ENCODE measurements at places on chromosomes 4 and X. TPM values are rescaled to one million over a fixed set of nuclear protein-coding genes. Genes with fewer than 3 reads are reported as not detected.
A peak's percentile ranks its signal among the peaks of the same experiment; 100 is the strongest.

The KLHL4 gene
- total RNA-seq: 2.0 TPM

- no peaks in the 10 kb centered on the region for H3K27me3 ChIP-seq
- H3K36me3 ChIP-seq: no peaks in the 10 kb centered on the region
- no peak overlapping the region for H3K4me3 ChIP-seq
- no peaks in the 10 kb centered on the region for H3K4me1 ChIP-seq
- no peak overlapping the region for H3K27ac ChIP-seq
- DNase-seq: no peak
Measured at GRCh38 chr4:170978990-170979389, 834.2 kb upstream of the GALNTL6 start.

DNA sequence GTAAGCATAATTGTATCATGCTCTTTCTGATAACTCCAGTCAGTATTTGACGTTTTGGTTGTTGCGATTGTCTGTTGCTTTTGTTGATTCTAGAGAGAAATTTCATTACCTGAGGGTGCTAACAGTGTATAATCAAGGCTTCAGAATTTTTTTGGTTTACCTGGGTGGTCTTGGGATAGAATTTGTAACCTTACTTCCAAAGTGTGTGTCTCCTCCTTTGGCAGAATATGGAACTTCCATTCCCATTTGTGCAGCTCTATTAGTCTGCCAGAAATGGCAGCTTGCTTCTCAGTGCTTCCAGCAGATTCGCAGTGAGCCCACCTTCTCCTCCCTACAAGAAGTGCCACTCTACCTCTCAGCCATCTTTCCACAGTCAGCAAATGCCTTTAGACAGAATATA is 5.3 kb downstream of the COPS4 start:
- no peak for DNase-seq
- no peak overlapping the region for H3K4me3 ChIP-seq
- H3K27ac ChIP-seq: no peak overlapping the region
- no peaks in the 10 kb centered on the region for H3K27me3 ChIP-seq
- H3K36me3 ChIP-seq: no peaks in the 10 kb centered on the region
- peaks cover 16% of the 10 kb centered on the region for H3K4me1 ChIP-seq

DNA sequence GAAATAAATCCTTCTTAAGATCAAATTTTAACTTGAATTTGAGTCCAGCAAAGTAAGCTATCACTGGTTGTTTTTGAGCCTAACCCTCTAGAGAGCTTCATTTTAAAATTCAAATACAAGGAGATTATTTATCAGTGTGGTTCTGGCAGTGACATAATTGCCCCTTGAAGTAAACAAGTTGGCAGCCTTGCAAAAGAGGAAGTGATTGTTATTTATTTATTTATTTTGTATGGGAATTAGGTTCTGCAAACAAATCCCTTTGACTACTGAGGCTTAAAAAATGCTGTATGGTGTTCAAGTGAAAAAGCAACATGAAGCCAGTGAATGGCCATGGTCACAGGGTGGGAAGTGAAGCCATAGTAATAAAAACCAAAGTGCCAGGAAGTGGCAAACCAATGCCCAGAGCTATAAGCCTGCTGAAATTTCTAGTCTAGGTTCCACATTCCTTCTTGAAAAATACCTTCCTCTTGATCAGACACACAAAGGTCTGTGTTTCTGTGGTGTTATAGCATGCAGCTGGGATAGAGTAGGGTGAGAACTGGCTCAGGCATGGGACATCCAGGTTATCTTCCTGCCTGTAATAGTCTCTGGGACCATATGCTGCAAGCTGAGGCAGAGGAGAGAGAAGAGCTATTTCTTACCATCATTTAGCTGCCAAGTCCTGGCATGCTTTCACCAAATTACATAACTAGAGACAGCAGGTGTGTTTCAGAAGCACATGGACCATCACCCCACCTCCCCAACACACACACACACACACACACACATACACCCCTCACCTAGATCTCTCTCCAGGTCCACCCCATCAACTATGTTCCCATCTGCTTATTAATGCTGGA is 47.1 kb upstream of the TSPAN7 start:
- no peaks in the 10 kb centered on the region for H3K27me3 ChIP-seq
- no peaks in the 10 kb centered on the region for H3K4me1 ChIP-seq
- H3K27ac ChIP-seq: no peak overlapping the region
- no peaks in the 10 kb centered on the region for H3K36me3 ChIP-seq
- DNase-seq: no peak
- no peak overlapping the region for H3K4me3 ChIP-seq

- no peaks in the 10 kb centered on the region for H3K27me3 ChIP-seq
- H3K4me3 ChIP-seq: no peak overlapping the region
- H3K4me1 ChIP-seq: no peaks in the 10 kb centered on the region
- no peaks in the 10 kb centered on the region for H3K36me3 ChIP-seq
- H3K27ac ChIP-seq: no peak overlapping the region
- peak; percentile 64 for DNase-seq
Measured at GRCh38 chrX:65871671-65872311, 168.1 kb downstream of the VSIG4 start.

GRCh38 chr4:38130884-38131283 is 170.7 kb downstream of the PTTG2 start:
- H3K36me3 ChIP-seq: no peaks in the 10 kb centered on the region
- H3K27me3 ChIP-seq: no peaks in the 10 kb centered on the region
- no peak for DNase-seq
- H3K27ac ChIP-seq: peak overlapping the region; percentile 85
- no peak overlapping the region for H3K4me3 ChIP-seq
- peaks cover 55% of the 10 kb centered on the region for H3K4me1 ChIP-seq

DNA sequence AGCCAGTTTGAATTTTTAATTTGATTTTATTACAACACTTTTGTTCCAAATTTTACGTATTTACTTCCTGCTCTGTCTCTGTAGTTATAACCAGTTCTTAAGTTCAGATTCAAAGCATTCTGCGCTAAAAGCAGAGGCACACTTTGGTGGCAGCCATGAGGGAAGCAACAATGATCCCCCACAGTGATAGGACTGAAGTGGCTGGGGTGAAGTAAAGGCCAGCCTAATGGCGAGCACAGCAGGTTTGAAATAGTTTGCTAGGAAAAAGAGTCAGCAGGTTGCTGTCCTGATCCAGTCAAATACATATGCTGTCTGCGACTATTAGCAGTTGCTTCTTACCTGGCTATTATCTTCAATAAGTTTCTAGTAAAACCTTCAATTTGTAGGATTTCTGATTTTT is 176.3 kb downstream of the RPA4 start:
- no peak for DNase-seq
- H3K4me1 ChIP-seq: no peaks in the 10 kb centered on the region
- no peaks in the 10 kb centered on the region for H3K36me3 ChIP-seq
- H3K4me3 ChIP-seq: no peak overlapping the region

- no peak overlapping the region for H3K27ac ChIP-seq
- DNase-seq: peak; percentile 69
- H3K36me3 ChIP-seq: no peaks in the 10 kb centered on the region
Measured at GRCh38 chrX:78024349-78025059, 55.1 kb upstream of the PGAM4 start.

DNA sequence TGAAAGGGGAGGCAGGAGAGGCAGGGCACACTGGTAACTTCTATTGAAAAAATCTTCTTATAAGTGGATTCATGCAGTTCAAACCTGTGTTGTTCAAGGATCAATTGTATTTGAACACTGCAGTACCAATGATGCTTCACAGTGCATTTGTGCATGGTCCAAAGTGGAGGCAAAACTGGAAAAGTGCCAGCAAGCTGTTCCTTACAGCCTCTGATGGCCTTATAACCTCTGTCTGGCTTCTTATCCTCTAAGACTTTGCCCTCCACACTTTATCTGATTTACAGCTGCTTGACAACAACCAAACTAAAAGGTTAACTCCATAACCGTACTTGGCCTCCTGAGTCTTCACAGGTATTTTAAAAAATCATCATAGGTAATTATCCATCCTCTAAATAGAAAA is 40.4 kb downstream of the MAGEB17 start:
- no peaks in the 10 kb centered on the region for H3K36me3 ChIP-seq
- no peak overlapping the region for H3K27ac ChIP-seq
- H3K27me3 ChIP-seq: no peaks in the 10 kb centered on the region
- H3K4me1 ChIP-seq: no peaks in the 10 kb centered on the region
- no peak for DNase-seq
- no peak overlapping the region for H3K4me3 ChIP-seq

- no peaks in the 10 kb centered on the region for H3K36me3 ChIP-seq
- no peaks in the 10 kb centered on the region for H3K4me1 ChIP-seq
- no peak for DNase-seq
- no peak overlapping the region for H3K4me3 ChIP-seq
- no peak overlapping the region for H3K27ac ChIP-seq
- no peaks in the 10 kb centered on the region for H3K27me3 ChIP-seq
Measured at GRCh38 chr4:183517781-183518180, 12.9 kb downstream of the ING2 start.

DNA sequence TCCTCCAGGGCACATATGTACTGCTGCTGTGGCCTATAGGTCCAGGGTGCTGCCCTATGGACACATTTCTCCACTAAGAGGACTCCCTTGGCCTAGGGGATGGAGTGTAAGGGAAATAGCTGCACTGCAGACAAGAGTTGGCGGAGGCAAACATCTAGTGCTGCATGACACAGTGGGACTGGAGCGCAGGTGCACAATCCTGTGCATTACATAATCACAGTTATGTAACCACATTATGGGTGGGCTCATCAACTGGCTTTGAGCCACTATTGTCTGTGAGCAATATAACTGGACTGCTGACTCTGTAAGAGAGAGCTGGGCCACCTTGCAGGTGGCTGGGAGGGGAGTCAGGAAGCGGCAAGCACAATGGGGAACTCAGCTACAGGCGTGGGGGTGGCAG is 3.2 kb upstream of the TIGD2 start:
- no peak for DNase-seq
- H3K27ac ChIP-seq: no peak overlapping the region
- H3K36me3 ChIP-seq: no peaks in the 10 kb centered on the region
- peaks cover 18% of the 10 kb centered on the region for H3K4me1 ChIP-seq
- H3K4me3 ChIP-seq: no peak overlapping the region

- peak; percentile 68 for DNase-seq
- H3K4me1 ChIP-seq: no peaks in the 10 kb centered on the region
- H3K27me3 ChIP-seq: no peaks in the 10 kb centered on the region
Measured at GRCh38 chrX:37993837-37994619, 12.3 kb upstream of the SYTL5 start.

GRCh38 chr4:108804648-108805273 is 41.9 kb upstream of the ETNPPL start:
- no peak overlapping the region for H3K4me3 ChIP-seq
- no peak for DNase-seq
- no peaks in the 10 kb centered on the region for H3K4me1 ChIP-seq

DNA sequence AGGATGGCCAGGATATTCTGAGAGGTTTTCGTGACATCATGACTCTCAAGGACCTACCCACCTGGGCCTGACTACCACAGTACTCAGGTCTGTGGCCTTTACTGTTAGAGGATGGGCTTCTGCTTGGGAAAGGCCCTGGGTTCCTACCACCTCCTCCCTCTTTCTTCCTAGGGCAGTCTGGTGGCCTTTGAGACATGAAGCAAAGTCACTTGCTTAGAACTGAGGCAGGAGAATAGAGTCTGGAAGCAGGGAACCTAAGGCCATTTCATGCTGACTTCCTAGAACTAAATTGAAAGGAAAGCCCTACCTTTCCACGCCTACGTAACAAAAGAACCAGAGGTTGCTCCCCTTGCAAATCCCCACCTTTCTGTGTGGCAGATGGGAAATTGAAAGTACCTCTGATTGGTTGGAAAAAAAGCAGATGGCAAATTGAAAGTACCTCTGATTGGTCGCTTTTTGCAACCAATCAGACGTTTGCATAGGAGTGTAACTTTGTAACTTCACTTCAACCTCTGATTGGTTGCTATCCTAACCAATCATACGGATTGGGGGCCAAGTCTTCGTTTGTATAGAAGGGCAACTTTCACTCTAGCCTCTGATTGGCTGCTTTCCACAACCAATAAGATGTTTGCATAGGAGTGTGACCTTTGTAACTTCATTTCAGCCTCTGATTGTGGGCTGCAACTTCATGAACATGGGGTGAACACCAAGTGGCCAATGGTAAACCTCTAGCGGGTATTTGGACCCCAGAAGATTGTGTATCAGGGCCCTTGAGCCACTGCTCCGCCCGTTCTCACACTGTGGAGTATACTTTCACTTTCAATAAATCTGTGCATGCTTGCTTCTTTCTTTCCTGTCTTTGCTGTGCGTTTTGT is 9.9 kb upstream of the AKAP14 start:
- no peaks in the 10 kb centered on the region for H3K27me3 ChIP-seq
- H3K4me1 ChIP-seq: no peaks in the 10 kb centered on the region
- no peak for DNase-seq
- no peaks in the 10 kb centered on the region for H3K36me3 ChIP-seq
